ENCODE measurements at places on chromosomes 7 and 10.
A peak's percentile ranks its signal among the peaks of the same experiment; 100 is the strongest.

- no peak for DNase-seq
These were observed 6.8 kb downstream of the MPP7 start for GRCh38 chr10:28296023-28296422.

DNA sequence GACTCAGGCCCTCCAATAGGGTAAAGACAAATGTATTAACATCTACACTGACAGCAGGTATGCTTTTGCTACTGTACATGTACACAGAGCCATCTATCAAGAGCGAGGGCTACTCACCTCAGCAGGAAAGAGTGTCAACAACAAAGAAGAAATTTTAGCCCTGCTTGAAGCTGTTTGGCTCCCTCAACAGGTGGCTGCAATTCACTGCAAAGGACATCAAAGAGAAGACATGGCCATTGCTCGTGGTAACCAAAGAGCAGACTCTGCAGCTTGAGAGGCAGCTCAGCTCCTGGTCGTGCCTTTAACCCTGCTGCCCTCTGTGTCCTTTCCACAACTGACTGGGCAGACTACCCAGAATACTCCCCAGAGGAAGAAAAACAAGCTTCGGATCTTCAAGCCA is 5.1 kb downstream of the AKR1B15 start:
- DNase-seq = peak; percentile 17

- peak; percentile 13 for DNase-seq
These were observed 387.3 kb downstream of the HPSE2 start for GRCh38 chr10:98848361-98848760.

DNA sequence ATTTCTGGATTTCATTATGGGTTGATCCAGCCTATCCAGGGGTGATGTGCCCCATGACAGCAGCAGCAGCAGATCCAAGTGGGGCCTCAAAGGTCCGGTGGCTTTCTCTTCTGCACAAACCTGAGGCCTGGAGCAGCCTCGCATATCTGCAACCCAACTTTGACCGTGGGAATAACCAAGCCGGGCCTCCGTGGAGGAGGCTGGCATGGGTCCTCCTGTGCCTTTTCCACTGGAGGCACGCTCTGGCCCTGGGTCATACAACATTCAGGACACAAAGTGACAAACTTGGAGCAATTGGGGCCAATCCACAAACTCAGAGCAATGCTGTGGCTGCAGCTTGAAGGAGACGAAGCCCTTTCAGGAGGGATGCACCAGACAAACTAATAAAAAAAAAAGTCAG is 330.0 kb upstream of the MKI67 start:
- DNase-seq = no peak

DNA sequence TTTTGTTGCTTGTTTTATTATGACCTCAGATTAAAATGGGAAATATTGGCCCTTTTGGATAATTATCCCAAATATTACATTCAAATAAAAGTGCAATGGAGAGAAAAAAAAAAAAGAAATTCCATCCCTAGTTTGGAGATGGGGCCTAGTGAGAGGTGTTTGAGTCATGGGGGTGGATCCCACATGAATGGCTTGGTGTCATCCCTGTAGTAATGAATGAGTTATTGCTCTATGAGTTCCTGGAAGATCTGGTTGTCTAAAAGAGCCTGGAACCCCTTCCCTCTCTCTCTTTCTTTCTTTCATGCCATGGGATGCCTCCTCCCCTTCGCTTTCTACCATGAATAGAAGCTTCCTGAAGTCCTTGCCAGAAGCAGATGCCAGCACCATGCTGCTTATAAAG is 44.3 kb downstream of the MSRB2 start:
- no peak for DNase-seq

DNA sequence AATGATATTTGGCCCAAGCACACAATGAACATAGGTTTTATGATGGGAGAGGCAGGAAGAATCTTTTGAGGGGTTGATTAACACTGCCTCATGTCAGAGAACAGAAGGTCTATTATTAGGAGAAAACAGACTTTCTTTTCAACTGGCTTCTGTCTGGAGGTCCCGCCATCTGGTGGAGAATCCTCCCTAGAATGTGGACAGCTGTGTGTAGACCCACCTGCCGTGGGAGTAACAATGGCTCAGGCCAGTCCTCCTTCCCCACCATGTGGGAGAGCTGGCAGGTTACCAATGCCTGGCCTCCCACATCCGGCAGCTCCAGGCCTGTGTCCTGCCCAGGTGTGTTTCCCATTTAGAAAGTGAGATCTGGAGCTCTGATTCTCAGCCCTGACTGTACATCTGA is 70.4 kb upstream of the AOAH start:
- DNase-seq = no peak

GRCh38 chr10:75015442-75015841 is 96.0 kb upstream of the SAMD8 start:
- no peak for DNase-seq

GRCh38 chr7:26567266-26567665 is 275.6 kb downstream of the SNX10 start:
- DNase-seq = no peak

Measured in ELR (cell line).